ENCODE measurements at places on chromosomes 7 and 10.

- DNase-seq, result no peak
Observed at GRCh38 chr7:12287901-12288300, 76.8 kb downstream of the TMEM106B start.

GRCh38 chr7:90503367-90503766 is 33.9 kb downstream of the PTTG1IP2 start:
- DNase-seq, result no peak

DNA sequence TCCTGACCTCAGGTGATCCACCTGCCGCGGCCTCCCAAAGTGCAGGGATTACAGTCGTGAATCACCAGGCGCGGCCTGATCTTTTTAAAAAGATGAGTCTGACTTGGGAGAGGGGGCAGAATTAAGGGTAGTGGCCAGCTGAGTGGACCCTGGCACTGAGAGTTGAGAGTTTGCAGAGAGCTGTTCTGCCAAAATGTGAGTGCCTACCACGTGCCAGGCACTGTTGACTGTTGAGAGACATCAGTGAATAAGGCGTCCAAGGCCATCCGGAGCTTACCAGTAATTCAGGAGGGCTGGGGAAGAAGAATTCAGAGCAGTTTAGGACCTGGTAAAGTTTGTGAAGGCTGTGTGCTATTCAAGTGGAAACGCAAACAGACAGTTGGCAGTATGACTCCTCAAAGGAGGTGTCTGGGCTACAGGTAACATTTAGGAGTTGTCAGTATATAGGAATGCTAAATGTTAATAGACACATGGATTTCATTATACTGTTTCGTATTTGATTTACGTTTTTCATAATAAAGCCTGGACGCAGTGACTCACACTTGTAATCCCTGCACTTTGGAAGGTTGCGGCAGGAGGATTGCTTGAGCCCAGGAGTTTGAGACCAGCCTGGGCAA is 1.5 kb downstream of the NIPSNAP2 start:
- no peak for DNase-seq

DNA sequence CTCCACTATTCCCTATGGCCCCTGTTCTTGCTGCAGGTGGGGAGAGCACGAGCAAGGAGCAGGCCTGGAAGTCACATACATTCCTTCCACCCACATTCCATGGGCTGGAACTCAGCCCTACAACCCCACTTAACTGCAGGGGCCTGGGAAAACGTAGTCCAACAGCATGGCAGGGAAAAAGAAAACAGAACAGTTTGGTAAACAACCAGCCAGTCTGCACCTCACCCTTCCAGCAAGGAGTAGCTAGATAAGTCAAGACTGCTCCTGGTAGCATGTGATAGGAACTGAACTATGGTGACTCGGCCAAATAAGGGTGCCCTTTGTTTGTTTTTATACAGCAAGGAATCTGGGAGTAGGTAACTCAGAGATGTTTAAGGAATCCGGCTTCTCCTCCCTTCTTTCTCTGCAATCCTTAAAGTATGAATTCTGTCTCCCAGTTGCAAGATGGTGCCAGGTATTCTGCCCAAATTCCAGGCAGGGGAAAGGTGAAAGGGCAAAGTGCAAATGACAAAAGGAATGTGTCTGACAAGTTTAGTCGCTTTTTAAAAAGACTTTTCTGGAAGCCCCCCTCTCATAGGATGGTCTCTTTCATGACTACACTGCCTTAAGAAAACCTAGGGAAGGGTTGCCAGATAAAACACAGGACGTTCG is 311.7 kb upstream of the NEBL start:
- DNase-seq, result no peak

- DNase-seq, result no peak
Observed at GRCh38 chr7:41447450-41448042, 255.3 kb downstream of the INHBA start.

GRCh38 chr10:17037910-17038309 is 91.7 kb downstream of the CUBN start:
- DNase-seq, result no peak

DNA sequence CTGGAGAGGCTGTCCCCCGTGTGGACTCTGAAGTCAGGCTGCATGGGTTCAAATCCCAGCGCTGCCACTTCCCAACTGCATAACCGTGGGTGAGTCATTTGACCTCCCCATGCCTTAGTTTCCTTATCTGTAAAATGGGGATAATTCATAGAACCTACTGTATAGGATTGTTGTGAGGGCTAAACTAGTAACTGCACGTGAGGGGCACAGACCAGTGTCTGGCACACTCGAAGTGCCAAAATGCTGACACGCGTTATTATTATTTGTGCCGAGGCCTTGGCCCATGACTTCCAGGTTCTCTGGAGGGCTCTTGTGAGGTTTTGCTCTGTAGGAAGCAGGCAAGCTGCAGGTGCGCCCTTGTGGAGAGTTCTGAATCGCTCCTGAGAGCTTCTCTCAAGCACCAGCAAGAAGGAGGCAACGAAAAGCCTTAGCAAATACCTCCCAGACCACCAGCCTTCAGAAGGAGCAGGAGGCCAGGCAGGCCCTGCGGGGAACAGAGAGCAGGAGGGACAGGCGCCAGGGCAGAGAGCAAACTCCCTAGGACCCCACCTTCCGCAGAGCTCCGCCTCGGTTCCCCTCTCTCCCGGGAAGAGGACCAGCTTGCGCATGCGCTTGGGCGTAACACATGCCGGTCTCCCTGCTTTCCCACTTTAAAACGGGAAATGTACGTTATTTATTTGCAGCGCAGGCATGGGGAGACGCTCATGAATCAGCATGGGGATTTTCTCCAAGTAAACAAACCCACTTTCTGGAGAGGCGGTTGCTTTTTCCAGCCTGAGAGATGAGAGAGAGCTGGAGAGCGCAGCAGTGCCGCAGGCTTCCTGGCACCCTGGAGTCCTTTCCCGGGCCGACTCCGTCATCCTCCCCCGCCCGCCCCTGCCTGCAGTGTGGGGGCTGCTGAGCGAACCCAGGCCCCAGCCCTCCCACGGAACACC is 39.6 kb downstream of the SORCS3 start:
- DNase-seq, result no peak

- DNase-seq, result no peak
Observed at GRCh38 chr7:105493923-105494315, 28.2 kb downstream of the PUS7 start.

DNA sequence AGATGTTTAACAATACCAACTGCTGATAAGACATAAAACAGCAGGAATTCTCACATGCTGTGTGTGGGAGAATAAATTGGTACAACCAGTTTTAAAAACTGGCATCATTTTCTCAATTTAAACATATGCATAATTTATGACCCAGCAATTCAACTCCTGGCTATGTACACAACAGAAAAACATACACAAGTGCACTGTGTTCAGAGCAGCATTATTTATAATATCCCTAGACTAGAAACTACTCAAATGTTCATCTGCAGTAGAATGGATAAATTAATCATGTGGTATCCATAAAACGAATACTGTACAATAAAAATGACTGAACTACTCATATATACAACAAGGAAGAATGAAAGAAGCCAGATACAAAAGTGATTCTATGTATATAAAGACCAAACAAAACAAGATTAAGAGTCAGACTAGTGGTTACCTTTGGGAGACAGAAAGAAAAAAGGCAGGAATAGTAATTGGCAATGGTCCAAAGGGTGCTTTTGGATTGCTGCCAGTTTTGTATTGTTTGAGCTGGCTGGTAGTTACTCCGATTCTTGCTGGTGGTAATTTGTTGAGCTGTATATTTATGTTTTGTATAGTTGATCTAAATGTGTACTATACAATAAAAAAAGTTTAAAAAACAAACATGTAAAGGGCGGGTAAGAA is 306.0 kb downstream of the TFEC start:
- DNase-seq, result no peak

DNA sequence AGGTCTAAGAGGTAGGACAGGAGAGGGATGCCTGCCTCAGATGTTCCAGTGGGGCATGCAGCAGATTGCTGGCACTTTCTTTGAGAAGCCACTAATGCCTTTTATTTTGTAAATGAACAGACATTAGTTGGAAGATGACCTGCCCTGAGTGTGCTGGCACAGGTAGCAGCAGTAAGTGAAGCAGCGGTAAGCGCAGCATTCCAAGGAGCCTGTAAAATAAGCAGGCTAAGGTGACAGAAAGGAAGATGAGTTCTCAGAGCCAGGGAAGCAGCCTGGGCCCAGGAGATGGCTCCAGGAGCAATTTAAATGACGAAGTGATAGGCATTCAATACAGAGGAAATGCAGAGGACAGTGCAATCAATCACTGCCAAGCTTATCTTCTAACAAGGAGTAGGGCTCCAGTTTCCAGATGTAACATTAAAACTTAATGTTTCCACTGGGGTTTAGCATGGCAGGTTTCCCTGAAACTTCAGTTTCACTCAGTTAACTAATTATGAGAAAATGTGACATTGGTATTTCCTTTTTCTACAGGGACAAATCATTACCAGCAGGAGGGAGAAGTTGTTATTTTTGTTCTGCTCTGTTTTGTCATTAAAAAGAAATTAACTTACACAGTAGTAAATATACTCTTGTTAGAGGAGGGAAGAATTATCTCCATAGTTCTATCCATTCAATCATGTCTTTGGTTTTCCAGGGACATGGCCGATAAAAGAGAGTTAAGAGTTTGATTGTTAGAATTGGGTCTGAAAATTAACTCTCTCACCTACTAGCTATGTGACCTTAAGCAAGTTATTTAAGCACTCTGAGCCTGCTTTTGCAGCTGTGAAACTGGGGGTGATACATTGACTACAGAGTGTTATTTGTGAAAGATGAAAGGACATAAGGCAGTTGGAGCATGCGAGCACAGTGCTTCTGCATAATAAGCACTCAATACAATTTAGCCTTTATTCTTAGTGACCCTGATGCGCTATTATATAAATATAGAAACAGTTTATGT is 96.6 kb upstream of the PTN start:
- no peak for DNase-seq

GRCh38 chr7:127940381-127941160 is 90.7 kb downstream of the LRRC4 start:
- DNase-seq, result no peak

GRCh38 chr7:94510582-94511496 is 1.2 kb downstream of the CASD1 start:
- peak; percentile 35 for DNase-seq

DNA sequence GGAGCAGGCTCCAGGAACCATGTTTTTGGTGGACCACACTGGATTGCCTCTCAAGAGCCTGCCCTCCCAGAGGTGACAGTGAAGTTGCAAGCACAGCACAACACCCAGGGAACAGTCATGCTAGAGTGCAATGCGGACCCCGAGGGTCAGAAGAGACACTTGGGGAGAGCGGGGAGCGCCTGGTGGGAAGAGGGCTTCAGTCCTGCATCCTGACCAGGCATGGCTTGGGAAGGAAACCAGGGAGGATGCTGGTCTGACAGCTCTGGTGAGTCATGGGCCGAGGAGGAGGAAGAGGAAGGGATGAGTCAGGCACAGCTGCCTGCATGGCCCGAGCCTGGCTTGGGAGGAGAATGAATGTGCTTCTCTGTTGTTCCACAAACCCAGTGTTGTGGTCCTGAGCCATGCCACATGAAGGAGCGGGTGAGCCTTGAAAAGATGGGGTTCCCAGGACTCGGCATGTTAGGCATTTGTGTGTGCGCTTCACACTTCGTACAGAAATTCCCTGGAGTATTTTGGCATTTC is 29.5 kb upstream of the ANKRD2 start:
- DNase-seq, result peak; percentile 22

DNA sequence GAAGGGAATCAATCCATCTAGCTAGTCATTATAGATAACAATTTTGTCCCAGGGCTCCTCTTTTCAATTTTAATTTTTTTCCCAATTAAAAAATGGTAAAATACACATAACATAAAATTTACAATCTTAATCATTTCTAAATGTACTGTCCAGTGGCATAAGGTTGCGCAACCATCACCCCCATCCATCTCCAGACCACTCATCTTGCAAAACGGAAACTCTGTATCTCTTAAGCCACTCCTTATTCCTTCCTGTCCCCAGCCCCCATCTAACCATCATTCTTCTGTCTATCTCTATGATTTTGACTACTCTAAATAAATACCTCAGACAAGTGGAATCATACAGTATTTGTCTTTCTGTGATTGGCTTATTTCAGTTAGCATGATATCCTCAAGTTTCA is 46.1 kb upstream of the RAB18 start:
- DNase-seq, result no peak

- DNase-seq, result no peak
Observed at GRCh38 chr7:7536396-7537019, 835 bp upstream of the COL28A1 start.

DNA sequence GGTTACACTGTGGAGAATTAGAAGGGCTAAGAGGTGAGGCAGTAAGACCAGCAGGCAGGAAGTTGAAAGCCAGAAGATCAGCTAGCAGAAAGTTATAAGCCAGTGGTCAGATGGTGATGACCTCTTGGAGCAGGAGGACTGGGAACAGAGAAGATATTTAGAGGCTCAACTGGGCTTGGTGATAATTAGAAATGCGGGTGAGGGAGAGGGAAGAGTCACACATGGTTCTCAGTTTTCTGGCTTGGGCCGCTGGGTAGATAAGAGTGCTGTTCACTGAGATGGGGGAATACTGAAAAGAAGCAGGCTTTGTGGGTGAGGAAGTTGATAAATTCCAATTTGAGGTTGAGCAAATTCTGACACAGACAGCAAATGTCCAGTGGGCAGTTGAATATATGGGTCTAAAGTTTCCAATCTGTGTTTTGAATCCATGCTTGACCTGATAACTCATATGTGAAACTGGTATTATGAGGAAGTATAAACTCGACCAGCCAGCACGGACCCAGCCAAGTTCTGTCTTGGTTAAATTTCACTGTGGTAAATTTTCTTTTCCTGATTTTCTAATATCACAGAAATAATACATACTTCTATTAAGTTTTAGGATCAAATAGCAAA is 22.7 kb downstream of the LSMEM1 start:
- DNase-seq, result no peak

- DNase-seq, result no peak
Observed at GRCh38 chr10:30562787-30563186, 66.8 kb downstream of the LYZL2 start.

GRCh38 chr7:12637819-12638592 is 49.4 kb upstream of the ARL4A start:
- DNase-seq, result no peak

GRCh38 chr10:69359594-69359993 is 57.1 kb downstream of the TACR2 start:
- peak; percentile 62 for DNase-seq

GRCh38 chr10:117938104-117938503 is 108.6 kb downstream of the RAB11FIP2 start:
- DNase-seq, result no peak

DNA sequence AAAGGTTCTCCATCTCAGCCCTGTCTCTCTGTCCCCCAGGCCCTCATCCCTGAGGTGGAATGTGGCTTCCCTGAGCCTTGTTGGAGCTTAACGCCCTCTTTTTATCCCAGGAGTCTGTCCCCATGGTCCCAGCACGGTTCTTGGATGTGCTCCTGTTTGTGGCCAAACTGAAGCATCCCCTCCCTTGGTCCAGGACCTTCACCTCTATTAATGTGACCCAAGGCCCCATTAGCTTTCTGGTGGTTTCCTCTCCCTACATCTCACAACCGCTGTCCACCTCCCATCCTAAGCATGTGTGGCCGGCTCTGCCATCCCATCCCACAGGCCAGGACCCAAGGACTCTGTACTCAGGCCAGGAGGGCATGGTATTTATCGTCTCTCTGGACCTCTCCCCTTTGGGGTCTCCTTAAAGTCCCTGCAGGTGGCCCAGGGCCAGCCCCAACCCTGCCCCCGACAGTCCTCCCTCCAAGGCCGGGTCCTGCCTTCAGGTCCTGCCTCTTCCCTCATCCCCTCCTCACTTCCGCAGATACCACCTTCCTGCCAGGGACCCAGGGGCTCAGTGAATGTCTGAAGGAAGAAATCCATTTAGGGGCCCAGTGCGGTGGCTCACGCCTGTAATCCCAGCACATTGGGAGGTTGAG is 15.4 kb upstream of the SH2B2 start:
- DNase-seq, result no peak

GRCh38 chr10:47049056-47049851 is 138.0 kb downstream of the PTPN20 start:
- no peak for DNase-seq
